AG04450 (cell line): ENCODE measurements at places on chromosomes 2 and 18.

DNA sequence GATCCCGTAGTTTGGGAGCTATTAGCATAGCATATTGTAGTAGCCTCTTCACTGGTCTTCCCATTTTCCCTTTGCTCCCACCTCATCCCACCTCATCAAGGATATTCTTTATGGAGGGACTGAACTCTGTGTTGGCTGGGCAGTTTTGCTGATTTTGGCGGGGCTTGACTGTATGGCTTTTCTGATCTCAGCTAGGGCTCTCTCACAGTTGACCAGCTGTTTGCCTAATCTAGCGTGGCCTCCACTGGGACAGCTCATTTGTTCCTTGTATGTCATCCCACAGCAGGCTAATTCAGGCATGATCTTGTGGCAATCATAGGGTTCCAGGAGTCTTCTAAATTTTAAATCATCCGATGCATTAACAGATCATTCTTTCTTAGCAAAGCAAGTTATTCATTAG is 30.2 kb upstream of the MTX2 start:
- DNase-seq = no peak

DNA sequence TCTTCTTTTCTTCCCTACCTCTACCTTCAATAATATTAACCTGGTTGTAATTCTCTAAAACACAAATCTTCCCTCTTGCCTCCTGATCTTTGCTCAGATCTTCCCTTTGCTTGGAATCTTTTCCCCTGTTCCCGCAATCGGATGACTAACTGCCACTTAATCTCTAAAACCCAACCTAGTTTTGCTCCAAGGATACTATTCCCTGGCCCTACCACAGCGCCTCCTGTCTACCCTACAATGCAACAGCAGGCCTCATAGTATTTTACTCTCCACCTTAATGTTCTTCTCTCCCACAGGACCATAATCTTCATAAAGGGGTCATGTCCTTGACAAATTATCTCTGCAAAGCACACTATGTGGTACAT is 246.8 kb upstream of the TNP1 start:
- no peak for DNase-seq

- DNase-seq = no peak
These were observed 79.7 kb downstream of the NCK2 start for GRCh38 chr2:105824446-105824845.

- DNase-seq = no peak
These were observed 198.3 kb downstream of the GLI2 start for GRCh38 chr2:120933693-120934573.

DNA sequence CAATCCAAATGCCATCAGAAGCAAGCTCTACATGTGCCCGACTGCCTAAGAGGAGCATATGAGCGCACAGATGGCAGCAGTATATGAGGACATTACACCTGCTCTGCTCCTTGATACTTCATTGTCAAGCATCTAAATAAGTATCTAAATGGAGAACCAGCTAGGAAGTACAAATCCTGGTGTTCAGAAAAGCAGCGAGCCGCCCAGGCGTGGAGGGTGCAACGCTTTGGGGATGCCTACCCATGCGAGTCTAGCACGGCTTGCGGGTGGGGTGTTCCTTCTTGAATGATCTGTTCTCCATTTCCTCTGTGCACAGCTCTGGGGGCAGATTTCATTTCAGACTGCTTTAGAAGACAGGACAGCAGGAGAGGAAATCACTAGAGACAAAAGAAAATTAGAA is 63.0 kb upstream of the BCL2L11 start:
- no peak for DNase-seq

- no peak for DNase-seq
These were observed 35.8 kb downstream of the PPIG start for GRCh38 chr2:169619946-169620345.

GRCh38 chr2:62550461-62550860 is 44.5 kb upstream of the TMEM17 start:
- DNase-seq = no peak

DNA sequence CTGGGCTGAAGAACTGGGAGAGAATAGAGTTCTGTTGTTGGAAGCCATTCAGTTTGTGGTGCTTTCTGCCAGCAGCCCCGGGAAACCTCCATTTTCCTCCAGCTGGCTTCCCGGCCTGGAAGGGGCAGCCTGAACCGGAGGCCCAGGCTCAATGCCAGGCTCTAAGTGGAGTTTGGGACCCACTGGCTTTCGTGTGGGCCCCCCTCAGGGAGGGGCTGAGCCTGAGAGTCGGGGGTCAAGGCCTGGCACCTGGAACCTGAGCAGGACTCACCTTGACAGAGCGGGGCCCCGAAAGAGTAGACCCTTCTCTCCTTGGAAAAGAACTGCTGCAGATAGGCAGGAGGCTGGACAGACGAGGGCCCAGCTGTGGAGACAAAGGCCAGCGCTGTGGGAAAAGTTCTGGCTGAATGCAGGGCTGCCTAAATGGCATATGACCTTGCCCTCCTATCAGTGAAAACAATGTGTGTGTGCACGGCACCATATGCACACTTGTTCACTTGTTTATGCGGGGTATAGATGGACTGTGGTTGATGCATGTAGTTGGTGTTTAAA is 34.8 kb upstream of the ASB18 start:
- DNase-seq = no peak

GRCh38 chr2:224837066-224837465 is 120.9 kb upstream of the CCDC195 start:
- DNase-seq = no peak

- peak; percentile 74 for DNase-seq
These were observed 165.2 kb upstream of the KLF7 start for GRCh38 chr2:207330912-207331311.

DNA sequence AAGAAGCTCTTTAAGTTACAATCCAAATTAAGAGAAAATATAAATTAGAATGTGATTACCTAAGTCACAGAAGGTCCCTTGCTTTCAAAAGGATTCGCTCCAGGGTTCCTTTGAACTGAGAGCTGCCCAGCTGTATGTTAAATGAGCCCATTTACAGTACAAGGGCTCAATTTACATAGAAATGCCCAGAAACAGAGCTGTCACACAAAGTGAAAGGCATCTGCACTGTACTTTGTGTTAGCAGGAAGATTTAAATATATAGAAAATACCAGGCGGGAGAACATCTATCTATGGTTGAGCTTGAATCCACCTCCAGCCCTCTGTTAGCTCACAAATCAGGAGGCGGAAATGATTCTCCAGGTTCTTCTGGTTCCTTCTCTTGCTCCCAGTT is 272.9 kb downstream of the PAX3 start:
- DNase-seq = no peak

DNA sequence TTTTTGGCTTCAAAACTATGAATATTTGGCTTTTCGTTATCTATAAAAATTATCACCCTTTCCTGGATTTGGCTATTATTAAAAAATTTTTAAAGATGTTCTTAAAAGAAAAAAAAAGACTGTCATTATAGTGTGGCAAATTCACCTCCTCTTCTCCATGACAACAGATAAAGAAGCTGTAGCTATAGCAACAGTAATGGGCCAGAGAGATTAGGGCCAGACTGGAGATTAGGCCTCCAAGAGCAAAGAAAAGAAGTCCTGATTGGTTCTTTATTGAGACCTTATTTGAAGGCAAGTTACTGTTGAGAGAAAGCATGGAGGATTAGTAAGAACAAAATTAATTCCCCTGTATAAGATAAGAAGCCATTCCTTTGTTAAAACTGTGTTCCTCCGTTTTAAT is 812.5 kb downstream of the DCC start:
- DNase-seq = no peak

GRCh38 chr2:55049043-55049820 is 1.0 kb downstream of the RTN4 start:
- DNase-seq = peak; percentile 52

- no peak for DNase-seq
These were observed 68.6 kb upstream of the DNMT3A start for GRCh38 chr2:25410370-25410769.

DNA sequence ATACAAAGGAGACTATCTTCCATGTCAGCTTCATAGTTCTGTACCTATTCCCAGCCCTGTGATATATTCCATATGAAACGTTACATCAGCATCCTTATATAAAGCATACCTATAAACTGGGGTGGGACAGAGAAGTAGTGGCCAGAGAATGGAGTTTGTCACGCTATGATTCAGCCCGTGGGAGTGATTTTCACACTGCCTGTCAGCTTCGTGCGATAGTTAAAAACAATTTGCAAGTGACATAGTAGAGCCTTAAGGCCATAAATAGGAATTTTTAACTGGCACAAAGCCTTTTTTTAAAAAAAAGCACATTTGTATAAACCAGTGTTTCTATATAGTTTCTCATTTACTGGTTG is 30.2 kb downstream of the PKP4 start:
- DNase-seq = no peak

DNA sequence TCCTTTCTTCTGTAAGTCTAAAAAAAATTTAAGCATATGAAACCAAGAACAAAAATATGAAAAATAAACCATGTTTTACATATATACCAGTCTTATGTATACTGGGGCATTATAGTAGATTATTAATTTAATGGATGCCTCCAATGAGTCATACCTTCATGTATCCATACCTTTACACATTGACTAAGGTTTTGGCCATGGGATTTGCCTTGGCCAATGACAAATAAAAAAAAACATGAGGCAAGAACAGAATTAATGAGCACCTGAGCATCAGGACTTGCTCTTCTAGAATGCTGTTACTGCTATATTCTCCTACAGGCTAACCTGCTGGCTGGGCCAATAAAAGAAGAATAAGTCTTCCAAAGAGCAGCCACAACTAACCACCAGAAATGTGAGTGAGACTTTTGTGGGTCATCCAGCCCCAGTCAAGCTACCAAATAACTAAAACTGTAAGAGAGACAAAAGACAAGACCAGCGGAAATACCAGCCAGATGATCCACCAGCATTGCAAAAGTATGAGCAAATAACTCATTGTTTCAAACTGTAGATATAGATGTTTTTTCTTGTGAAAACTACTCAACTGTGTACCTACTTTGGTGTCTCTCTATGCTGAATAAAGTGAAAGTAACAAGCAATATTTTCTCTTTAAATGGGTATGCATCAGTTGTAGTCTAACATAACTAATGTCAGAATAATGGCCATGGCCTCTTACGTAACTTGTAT is 749.6 kb upstream of the VRK2 start:
- no peak for DNase-seq

GRCh38 chr2:18950361-18950851 is 361.0 kb upstream of the NT5C1B start:
- peak; percentile 67 for DNase-seq

GRCh38 chr2:198638577-198638976 is 819.2 kb downstream of the SATB2 start:
- DNase-seq = no peak

GRCh38 chr2:143732871-143733270 is 603.7 kb downstream of the ARHGAP15 start:
- DNase-seq = no peak

- DNase-seq = no peak
These were observed 923.7 kb downstream of the SLC4A3 start for GRCh38 chr2:220550995-220551700.

DNA sequence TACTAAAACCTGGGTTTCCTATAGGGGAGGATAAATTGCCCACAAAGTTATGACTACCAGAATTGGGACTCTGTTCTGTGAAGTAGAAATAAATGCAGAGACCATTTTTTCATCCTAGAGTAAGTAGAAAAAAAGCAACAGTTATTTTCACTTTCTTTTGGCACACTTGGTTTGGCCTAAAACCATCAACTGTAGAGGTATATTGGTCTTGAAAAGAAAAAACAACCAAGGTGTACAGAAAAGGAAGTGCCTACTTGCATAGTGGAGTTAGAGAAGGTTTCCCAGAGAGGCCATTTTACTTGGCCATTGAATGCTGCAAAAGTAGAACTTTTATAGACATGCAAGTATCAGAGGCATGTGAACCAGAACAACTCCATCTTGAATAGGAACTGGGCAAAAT is 89.4 kb upstream of the TACR1 start:
- no peak for DNase-seq

GRCh38 chr2:69046221-69046662 is 33.3 kb downstream of the ANTXR1 start:
- peak; percentile 81 for DNase-seq

DNA sequence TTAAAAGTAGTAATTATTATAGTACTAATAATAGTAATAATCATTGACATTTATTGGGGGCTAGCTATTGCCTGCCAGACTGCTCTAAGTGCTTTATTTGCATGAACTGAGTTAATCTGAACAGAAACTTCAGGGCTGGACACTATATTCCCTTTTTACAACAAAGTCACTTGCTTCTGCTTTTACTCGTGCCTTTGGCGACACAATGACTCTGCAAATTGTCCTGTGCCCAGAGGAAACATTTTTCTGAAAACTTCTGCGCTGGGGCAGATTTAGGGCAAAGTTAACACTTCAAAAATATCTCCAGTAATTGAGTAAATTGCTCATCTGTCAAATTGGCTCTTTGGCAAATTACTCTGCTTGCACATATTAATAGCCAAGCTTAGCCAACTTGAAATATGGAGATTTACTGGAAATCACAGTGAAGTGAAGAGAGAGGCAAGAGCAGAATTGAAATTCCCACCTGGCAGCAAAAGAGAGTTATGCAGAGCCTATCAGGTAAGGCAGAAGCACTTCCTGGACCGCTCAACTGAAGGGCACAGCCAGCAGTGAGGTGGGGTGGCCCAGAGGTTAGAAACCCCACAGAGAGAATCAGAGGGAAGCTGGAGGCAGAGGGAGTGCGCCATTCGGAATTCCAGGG is 36.3 kb downstream of the BMP10 start:
- no peak for DNase-seq

- no peak for DNase-seq
These were observed 52.5 kb downstream of the MBP start for GRCh38 chr18:77079954-77080682.

DNA sequence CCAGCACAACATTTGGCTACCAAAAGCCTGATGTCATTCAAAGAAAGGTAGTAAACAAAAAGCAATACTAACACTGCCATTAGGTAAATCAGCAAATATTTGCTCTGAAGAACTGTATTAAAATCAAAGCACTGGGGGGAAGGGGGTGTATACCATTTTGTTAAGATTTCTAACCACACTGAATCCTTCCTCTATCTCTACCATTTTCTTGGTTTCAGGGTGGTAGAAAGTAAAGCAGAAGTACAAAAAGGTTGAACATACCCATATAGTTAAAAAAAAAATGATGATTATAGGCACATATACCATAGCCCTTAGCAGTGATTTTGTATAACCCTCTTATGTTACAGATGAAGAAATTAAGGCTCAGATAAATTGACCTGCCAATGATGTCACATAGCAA is 437.6 kb downstream of the ZEB2 start:
- no peak for DNase-seq

GRCh38 chr18:24923138-24923537 is 428.8 kb downstream of the ZNF521 start:
- no peak for DNase-seq

GRCh38 chr18:74731097-74731496 is 133.4 kb downstream of the ZNF407 start:
- peak; percentile 48 for DNase-seq

- no peak for DNase-seq
These were observed 94.4 kb upstream of the XPO1 start for GRCh38 chr2:61632276-61633169.
